GM10248 (cell line): ENCODE measurements at places on chromosomes 1 and 21.

- DNase-seq: peak; percentile 46
These were observed 207.6 kb upstream of the HMCN1 start for GRCh38 chr1:185526344-185527307.

DNA sequence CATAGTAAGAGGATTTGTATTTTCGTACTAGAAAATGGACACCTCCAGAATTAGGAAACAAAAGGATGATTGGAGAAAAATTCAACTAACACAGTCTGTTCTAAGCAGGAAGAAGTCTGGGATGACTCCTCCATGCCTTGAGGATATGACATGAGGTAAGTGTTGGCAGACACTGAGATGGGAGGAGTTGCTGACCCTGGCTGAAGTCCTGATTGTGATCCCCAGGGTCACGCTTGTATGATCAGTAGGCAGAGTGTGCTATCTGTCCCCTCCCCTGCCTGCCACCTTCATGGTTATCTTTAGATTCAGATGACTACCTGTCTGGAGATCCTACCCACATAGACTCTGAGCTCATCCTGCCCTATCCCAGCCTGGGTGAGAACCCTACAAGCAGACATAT, 249.1 kb downstream of the C1orf94 start:
- DNase-seq: no peak

DNA sequence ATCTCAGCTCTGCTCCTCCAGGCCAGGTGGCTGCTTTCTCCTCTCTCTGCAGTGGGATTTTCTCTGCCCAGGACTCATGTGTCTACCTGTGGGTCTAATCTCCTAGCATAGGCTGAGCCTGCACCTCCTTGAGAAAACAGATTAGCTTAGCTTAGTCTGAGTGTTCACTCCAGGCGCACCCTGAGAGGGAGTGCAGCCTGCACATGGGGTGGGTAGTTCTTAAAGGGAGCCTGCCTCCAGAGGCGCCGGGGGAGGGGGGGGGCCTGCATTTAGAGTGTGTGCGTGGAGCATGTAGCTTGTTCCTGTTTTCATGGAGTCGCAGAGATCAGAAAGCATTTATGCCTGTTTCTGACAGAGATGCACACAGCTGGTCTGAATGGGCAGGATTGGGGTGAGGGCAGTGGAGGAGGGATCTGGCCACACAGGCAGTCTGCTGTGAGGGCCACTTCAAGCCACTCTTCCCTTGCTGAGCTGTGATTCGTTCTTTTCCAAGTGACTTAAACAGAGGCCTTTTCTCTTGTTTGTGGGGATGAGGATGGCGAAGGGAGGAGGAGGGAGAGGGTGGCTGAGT, 45.2 kb downstream of the GALNT2 start:
- DNase-seq: no peak

DNA sequence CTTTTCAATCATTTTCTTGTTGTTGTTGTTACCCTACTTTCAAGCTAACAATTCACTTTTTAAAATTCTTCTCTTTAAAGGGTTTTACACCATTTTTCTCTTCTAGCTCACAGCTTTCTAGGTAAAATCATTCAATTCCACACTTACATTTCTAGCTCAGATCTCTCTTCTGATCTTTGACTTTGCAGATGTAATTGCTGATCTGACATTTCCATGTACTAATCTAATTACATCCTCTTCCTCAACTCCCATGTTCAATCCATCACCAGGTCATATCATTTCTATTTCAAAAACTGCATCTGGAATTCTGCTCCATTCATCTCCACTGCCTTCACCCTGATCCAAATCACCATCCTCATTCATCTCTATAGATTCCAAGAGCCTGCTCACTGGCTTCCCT, 3.0 kb downstream of the BCL10 start:
- DNase-seq: no peak
